Progenitor cell of endocrine pancreas (in vitro differentiated cells): ENCODE measurements at places on chromosomes 1 and 21. TPM values are rescaled to one million over a fixed set of nuclear protein-coding genes. Genes with fewer than 3 reads are reported as not detected.
A peak's percentile ranks its signal among the peaks of the same experiment; 100 is the strongest.

CCDC30 gene
- total RNA-seq = 17.3 and 23.6 TPM in 2 replicates

DNA sequence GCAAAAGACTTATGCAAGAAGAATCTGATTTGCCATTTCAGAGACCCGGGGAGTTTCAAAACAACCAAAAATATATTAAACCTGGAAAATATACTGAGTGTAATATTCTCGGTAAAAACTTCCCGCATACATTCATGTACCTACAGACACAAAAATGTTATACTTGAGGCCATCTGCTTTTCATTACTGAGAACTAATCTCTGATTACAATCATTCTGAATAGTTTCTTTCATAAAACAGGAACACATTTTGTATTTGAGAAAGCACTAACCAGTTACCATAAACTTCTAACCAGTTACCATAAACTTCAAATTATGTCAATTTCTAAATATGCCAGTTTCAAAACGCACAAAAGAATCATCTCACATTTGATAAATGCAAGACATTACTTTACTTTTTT lies 7.8 kb downstream of the ZNHIT6 start:
- no peak for DNase-seq
- H3K4me1 ChIP-seq = no peaks in the 10 kb centered on the region
- H3K27ac ChIP-seq = no peak overlapping the region
- no peaks in the 10 kb centered on the region for H3K27me3 ChIP-seq
- H3K4me3 ChIP-seq = no peak overlapping the region

DNA sequence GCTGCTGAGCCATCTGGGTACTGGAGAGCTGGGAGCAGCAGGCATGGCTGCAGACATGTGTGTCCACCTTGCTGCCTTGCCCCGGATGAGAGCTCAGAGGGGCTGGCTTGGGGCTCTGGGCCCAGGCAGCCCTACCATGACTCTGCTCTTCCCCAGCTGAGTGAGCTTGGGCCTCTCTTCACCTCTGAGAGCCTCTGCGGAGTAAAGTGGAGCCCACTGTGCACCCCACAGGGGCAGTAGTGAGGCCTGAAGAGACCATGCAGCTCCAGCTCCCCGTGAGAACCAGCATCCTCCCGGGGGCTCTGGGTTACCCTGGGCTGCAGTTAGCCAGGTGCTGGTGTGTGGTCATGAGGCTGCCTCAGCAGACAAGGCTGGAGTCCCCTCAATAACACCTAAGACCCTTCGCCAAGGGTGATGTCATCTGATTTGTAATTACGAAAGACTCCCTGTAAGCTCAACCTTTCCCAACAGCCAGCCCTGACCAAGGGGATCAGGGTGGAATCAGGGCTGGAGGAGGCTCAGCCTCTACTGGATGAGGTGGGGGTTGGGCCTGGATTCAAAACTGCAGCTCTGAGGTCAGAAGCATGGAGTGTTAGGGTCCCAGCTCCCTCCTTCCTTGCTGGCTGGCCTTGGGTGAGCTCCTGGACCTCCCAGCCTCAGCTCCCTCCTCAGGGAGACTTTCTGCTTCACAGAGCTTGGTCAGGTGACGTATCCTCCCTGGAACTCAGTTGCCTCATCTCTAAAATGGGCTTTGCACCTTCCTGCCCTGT lies 308.0 kb downstream of the MATN1 start:
- no peak for DNase-seq
- peaks cover 11% of the 10 kb centered on the region for H3K27me3 ChIP-seq
- no peaks in the 10 kb centered on the region for H3K4me1 ChIP-seq
- no peak overlapping the region for H3K4me3 ChIP-seq
- H3K36me3 ChIP-seq = no peaks in the 10 kb centered on the region

- H3K4me3 ChIP-seq = no peak overlapping the region
- peaks cover 19% of the 10 kb centered on the region for H3K4me1 ChIP-seq
- H3K27me3 ChIP-seq = no peaks in the 10 kb centered on the region
Measured at GRCh38 chr1:180563026-180563827, 4.5 kb downstream of the OVAAL start.

GRCh38 chr1:164801791-164802502 lies 243.0 kb downstream of the PBX1 start:
- no peak overlapping the region for H3K4me3 ChIP-seq
- H3K27me3 ChIP-seq = no peaks in the 10 kb centered on the region
- peaks cover 30% of the 10 kb centered on the region for H3K36me3 ChIP-seq
- DNase-seq = no peak
- peak overlapping the region; percentile 60 for H3K27ac ChIP-seq

SPRR2F gene
- 1.7 and 4.0 TPM in 2 replicates for total RNA-seq
